ENCODE measurements at places on chromosomes 3 and 15. TPM values are rescaled to one million over a fixed set of nuclear protein-coding genes. Genes with fewer than 3 reads are reported as not detected.

Gene GATA2
- 10.0 TPM for total RNA-seq

Gene EXD1
- not detected for total RNA-seq

- no peak for DNase-seq
These were observed 379.7 kb downstream of the NAALADL2 start for GRCh38 chr3:175238801-175239200.

Gene FBLN2
- total RNA-seq = 130 TPM

- no peak for DNase-seq
These were observed 57.3 kb downstream of the ACAP2 start for GRCh38 chr3:195385526-195385925.

GRCh38 chr3:144039661-144040060 lies 68.0 kb downstream of the DIPK2A start:
- no peak for DNase-seq

DNA sequence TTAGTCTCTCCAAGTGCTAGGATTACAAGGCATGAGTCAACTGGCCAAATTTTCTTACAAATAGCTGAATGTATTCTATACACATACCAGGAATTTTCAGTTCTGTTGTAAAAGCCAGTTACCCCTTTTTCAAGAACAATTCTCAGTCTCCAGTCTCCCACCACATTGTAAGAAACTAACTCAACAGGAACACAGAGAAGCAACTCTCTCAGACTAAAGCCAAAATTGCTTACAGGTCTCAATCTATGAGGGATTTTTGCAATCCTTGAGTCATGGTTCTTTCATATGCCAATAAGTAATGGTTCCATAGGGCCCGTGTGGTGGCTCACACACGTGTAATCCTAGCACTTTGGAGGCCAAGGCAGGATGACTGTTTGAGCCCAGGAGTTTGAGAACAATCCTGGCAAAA lies 8.5 kb downstream of the IP6K2 start:
- DNase-seq = no peak

- no peak for DNase-seq
These were observed 132.6 kb upstream of the MEF2A start for GRCh38 chr15:99433026-99433756.

- no peak for DNase-seq
These were observed 19.6 kb downstream of the HACL1 start for GRCh38 chr3:15581471-15582394.
